ENCODE measurements at places on chromosomes 6 and 20.

- DNase-seq = peak; percentile 23
Observed at GRCh38 chr6:148235446-148235845, 107.2 kb upstream of the SASH1 start.

GRCh38 chr6:53916804-53917463 lies 122.1 kb downstream of the LRRC1 start:
- no peak for DNase-seq

GRCh38 chr6:50305660-50306059 lies 255.9 kb upstream of the DEFB112 start:
- no peak for DNase-seq

DNA sequence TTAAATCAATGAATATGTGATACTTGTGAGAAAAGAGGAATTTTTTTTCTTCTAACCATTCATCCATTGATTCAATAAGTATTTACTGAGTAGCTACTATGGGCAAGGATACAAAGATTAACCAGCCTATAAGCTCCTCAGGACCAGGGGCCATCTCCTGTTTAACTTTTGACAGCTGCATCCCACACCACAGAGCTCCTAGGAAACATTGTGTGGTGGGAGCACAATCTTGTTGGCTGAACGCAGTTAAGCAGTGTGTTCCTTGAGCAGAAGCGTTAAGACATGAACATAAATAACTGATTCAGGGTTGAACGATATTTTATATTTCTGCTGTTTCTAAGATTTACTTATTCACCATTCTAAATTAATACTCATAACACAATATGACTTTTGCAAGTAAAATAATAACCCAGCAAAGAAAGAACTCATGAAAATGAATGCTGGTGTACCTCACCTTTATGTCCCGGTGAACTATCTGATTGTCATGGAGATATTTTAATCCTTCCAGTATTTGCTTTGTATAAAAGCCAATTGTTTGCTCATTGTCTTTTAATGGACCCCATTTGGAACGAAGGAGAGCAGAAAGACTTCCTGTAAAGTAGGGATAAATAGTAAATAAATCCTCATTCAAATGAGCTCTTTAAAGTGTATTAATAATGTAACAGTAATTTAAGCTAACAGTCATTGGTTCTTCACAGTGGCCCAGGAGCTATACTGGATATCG lies 62.6 kb upstream of the MAP7 start:
- DNase-seq = no peak

- no peak for DNase-seq
Observed at GRCh38 chr6:149938571-149939355, 3.1 kb upstream of the ULBP2 start.

- no peak for DNase-seq
Observed at GRCh38 chr6:105620878-105621277, 218.0 kb upstream of the PREP start.

DNA sequence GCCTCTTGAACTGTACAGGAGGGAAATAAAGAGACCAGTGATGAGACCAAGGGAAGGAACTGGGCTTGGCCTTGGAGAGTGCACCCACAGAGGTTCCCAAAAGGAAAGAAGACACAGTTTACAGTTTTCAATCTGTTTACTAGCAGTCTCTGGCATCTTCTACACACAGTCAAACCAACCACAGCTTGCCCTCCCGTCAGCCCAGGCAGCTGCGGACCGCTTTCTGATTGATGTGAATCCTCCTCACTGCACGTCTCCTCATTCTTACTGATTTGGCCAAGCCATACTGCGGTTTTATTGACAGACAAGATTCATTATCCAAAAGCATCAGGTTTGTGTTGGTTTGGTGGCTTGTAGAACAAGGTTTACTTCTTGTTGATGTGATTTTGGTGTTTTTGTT lies 104.5 kb upstream of the ASF1A start:
- no peak for DNase-seq

- no peak for DNase-seq
Observed at GRCh38 chr20:2296524-2297356, 939 bp downstream of the TGM3 start.

- DNase-seq = no peak
Observed at GRCh38 chr20:52110456-52110855, 81.1 kb downstream of the ZFP64 start.

DNA sequence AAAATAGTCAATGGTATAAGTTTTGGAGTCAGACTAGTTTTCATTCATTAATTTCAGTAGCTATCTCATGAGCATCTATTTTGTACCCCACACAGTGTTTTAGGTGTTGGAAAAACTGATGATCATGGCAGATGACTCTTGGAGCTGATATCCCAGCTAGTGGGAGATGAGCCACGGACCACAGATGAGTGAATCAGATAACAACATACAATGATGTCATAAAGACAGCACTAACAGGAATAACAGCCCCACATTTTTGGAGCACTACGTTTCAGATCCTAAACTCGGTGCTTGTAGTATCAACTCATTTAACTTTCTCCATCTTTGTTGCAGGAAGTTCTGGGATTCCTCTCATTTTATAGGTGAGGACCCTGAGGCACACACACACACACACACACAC lies 67.8 kb upstream of the EDN3 start:
- peak; percentile 17 for DNase-seq

GRCh38 chr20:45918779-45919537 lies 7.0 kb upstream of the PLTP start:
- DNase-seq = no peak

DNA sequence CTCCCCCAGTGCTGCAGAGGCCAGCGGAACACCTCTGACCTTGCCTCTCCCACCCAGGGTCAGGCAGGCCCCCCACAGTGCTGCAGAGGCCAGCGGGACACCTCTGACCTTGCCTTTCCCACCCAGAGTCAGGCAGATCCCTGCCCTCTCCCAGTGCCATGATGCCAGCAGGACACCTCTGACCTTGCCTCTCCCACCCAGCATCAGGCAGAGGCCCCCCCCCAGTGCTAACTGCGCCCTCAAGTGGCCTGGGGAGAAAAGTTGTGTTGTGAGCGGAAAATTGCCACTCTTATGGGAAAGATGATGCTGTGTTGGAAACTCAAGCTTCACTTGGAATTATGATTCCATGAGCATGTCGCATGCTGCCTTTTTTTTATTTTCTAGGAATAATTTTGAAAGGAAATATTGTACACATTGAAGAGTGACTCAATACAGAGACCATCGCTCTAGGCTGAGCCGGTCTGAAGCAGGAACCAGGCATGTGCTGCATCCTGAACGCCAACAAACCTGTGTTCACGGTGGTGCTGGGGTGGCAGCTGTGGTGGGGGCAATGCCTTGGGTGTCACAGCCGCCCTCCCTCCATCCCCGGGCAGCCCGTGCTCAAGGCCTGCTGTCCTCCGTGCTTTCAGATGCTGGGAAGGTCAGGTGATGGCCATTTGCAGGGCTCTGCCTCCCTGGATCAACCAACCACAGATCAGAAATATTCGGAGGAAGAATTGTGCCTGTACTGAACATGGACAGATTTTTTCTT lies 98.6 kb downstream of the CDH4 start:
- no peak for DNase-seq

GRCh38 chr6:133230052-133230451 lies 11.1 kb upstream of the EYA4 start:
- no peak for DNase-seq

- DNase-seq = peak; percentile 65
Observed at GRCh38 chr6:111357705-111358104, 125.3 kb downstream of the REV3L start.

DNA sequence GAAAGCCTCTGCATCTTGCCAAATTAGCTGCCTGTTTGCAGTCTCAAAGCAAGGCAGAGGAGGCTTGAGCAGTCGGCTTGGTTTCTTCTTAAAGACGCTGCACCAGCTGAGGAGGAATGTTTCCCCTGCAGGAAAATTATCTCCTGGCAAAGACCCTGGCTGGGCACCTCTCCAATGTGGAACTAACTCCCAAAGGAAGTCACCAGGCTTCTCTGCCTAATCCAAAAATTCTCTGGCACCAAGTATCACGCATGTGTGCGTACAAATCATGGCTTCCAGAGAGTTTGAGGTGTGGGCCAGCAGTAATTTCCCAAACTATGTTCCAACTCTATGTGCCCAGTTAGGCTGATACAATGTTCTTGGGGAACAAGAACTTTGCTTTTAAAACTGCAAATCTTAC lies 176.2 kb downstream of the KIF16B start:
- peak; percentile 19 for DNase-seq

- no peak for DNase-seq
Observed at GRCh38 chr20:15593081-15593480, 980.2 kb downstream of the KIF16B start.

- no peak for DNase-seq
Observed at GRCh38 chr6:111631018-111631417, 25.3 kb upstream of the TRAF3IP2 start.

- peak; percentile 50 for DNase-seq
Observed at GRCh38 chr6:37011656-37012378, 6.4 kb downstream of the FGD2 start.

GRCh38 chr6:117504478-117505144 lies 22.1 kb downstream of the DCBLD1 start:
- no peak for DNase-seq

DNA sequence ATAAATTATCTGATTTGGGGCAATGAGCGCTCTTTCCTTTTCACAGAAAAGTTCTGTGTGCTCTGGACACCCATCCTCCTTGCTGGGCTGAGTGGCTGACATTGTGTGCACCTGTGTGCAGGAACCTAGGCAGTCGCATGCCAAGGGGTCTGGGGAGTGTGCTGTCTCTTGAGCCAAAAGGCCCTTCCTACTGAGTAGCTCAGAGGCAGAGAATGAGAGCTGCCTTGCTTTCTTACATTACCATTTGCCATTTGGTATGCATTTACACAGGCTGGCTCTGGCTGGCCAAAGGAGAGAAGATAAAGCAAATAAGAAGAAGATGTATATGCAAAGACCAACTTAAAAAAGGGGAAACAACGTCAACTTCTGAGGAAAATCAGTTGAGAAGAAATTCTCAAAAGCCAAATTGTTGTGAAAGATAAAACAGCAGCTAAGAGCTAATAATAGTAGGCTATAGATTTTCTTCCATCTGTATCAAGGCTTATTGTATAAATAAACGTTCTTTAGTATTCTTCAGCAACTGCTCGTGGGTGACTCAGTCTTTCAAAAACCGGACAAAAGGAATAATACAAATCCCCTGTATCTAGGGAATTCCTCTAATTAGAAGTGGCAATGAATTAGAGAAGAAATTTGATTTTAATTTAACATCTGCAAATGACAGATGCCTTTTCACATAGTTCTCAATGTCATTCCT lies 121.9 kb downstream of the INSM1 start:
- no peak for DNase-seq

DNA sequence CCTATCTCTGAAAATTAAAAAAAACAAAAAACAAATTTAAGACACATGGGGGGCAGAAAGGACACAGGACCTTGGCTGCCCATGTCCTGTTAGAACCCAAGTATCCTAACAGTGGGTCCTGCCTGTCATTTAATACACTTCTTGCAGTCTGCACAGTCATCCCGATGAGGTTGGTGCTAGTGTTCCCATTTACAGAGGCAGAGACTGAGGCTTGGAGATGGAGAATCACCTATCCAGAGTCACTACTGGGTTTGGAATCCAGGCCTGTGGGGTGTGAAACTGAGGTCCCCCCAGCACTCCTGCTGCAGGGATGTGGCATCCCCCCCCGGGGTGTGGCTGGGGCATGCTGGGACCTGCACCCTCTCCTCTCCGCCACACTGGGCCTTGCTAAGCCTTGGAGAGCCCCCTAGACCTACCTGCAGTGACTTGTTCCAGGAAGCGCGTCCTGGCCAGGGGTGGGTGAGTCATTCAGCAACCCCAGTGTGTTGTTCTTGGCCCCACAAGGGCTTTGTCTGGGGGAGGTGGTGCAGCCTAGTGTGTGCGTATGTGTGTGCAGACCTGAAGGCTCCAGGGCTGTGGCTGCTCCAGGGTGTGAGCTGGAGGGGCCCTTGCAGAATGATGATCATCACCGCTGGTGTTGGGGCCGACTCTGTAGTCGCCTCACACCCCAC lies 49.7 kb downstream of the BCAS4 start:
- DNase-seq = peak; percentile 79

All from fibroblast of upper back skin (primary cell).